Neuronal stem cell (in vitro differentiated cells): ENCODE measurements at places on chromosomes 5 and 9.

DNA sequence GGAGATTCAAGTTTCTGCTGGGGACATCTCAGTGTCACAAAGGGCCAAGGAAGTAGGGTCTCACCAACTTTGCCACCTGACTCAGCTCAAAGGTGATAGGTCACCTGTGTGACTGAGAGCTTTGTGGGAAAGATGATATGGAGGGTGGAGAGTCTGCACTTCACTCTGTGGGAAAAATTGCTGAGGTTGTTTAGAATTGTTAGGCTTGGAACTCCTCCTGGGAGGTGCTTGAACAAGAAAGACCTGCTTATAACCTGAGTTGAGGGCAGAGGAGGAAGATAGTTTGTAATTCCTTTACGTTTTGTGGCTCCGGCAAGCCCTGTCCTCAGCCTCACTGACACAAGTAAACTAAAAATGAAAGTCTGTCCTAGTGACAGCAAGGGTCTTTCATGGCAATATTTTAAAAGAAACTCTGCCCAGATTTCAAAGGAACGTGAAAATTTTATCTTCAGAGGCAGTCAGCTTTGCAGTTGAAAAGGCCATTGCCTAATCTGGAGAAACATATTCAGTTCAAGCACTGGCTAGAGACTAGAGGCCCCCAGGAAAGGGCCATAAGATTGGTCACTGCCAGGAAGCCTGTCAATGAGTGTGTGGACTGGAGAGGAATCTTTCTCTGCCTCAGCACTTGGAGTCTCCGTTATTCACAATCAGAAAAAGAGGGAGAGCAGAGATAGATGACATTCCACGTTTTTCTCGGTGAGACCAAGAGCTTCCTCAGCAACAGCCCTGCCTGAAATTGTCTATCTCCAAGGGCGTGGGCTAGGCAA, 23.2 kb downstream of the PCDHAC2 start:
- no peak overlapping the region for H3K27ac ChIP-seq
- H3K4me1 ChIP-seq: peaks cover 23% of the 10 kb centered on the region
- no peaks in the 10 kb centered on the region for H3K27me3 ChIP-seq
- no peaks in the 10 kb centered on the region for H3K36me3 ChIP-seq

DNA sequence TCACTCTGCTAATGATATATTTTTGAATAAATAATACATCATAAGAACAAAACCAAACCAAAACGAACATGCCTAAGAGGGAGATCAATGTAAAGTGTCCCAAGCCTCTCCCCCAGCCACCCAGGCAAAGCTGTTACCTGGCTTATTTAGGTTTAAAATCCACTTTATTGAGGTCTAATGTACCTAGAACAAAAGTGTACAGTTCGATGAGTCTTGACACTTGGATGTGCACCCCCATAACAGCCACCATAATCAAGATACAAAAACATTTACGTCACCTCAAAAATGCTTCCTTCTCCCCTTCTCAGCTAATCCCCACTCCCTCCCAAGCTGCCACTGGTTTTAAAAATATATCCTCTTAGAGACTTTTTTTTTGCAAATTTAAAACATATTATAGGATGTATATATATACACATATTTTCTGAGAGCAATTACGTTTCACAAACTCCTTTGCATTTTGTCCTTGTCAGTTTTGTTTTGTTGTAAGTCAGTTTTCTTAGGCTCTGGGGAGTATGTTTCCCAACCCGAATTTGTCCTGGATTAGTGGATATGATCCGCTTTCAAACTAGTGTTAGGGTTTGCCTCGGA, 8.3 kb upstream of the NKX2-5 start:
- peaks cover 19% of the 10 kb centered on the region for H3K4me1 ChIP-seq
- DNase-seq: no peak
- no peaks in the 10 kb centered on the region for H3K36me3 ChIP-seq
- no peak overlapping the region for H3K4me3 ChIP-seq

GRCh38 chr9:119722384-119722783, 353.1 kb upstream of the BRINP1 start:
- H3K4me3 ChIP-seq: no peak overlapping the region
- H3K4me1 ChIP-seq: no peaks in the 10 kb centered on the region
- H3K27me3 ChIP-seq: no peaks in the 10 kb centered on the region
- H3K36me3 ChIP-seq: no peaks in the 10 kb centered on the region
- no peak overlapping the region for H3K27ac ChIP-seq

GRCh38 chr9:2489838-2490314, 131.7 kb upstream of the VLDLR start:
- no peaks in the 10 kb centered on the region for H3K4me1 ChIP-seq
- H3K36me3 ChIP-seq: no peaks in the 10 kb centered on the region
- DNase-seq: no peak
- no peak overlapping the region for H3K4me3 ChIP-seq

DNA sequence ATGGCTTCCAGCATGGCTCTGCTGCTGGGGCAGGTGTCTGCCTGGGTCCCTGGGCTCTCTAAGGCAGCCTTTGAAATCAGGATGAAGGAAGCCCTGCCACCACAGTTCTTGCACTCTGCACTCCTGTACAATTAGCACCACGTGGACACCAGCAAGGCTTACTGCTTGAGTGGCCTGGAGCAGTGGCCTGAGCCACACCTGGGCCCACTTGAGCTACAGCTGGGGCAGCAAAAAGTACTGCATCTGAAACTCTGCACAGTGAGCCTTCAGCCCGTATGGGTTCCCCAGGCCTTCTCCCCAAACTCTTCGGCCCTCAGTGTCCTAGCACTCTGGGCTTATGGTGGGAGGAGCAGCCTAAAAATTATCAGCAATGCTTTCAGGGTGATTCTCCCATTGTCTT, 8.0 kb upstream of the INIP start:
- H3K4me3 ChIP-seq: no peak overlapping the region
- no peaks in the 10 kb centered on the region for H3K36me3 ChIP-seq
- H3K4me1 ChIP-seq: no peaks in the 10 kb centered on the region
- no peak for DNase-seq
- no peaks in the 10 kb centered on the region for H3K27me3 ChIP-seq
- no peak overlapping the region for H3K27ac ChIP-seq

GRCh38 chr5:178572617-178573016, 17.6 kb downstream of the COL23A1 start:
- no peaks in the 10 kb centered on the region for H3K27me3 ChIP-seq
- H3K4me3 ChIP-seq: no peak overlapping the region
- no peaks in the 10 kb centered on the region for H3K4me1 ChIP-seq
- H3K36me3 ChIP-seq: no peaks in the 10 kb centered on the region
- DNase-seq: no peak

DNA sequence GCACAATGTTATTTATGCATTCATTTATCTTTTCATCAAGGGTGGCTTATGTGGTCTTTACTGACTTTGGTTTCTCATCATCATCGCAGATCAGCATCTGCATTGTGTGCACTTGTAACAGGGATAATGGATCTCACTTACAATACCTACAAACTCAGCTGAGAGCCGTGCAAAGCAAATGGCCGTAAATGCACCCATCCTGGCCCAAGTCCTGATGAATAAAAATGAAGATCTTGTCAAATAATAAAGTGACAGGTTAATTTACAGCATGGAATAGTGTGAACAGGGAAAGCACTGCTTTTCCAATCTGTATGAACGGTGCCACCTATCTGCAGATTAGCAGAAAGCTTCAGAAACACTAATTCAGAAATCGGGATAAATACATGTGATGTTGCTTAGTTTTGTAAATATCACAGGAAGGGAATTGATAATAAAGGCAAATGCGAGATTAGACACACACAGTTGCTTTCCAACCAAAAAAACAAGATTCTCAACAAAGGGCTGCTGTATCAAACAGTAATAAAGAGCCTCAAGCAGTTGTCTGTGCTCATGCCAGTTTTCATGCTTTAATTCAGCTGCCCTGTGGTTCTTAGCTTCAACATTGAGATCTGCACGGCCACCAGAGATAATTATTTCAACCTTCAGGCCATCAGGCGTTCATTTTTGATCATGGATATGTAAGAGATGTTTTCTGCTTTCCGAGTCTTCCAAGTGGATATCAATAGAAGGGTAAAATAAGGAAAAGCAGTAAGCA, 153.4 kb upstream of the POU5F2 start:
- no peak overlapping the region for H3K27ac ChIP-seq
- H3K36me3 ChIP-seq: no peaks in the 10 kb centered on the region
- no peaks in the 10 kb centered on the region for H3K27me3 ChIP-seq
- no peak for DNase-seq
- peaks cover 9% of the 10 kb centered on the region for H3K4me1 ChIP-seq
- no peak overlapping the region for H3K4me3 ChIP-seq

- no peak for DNase-seq
- H3K4me3 ChIP-seq: no peak overlapping the region
- no peaks in the 10 kb centered on the region for H3K36me3 ChIP-seq
- H3K27ac ChIP-seq: no peak overlapping the region
- H3K27me3 ChIP-seq: no peaks in the 10 kb centered on the region
- H3K4me1 ChIP-seq: peaks cover 2% of the 10 kb centered on the region
These were observed 233.6 kb downstream of the GABRB2 start for GRCh38 chr5:161312882-161313281.

- no peak for DNase-seq
- no peak overlapping the region for H3K4me3 ChIP-seq
These were observed 41.9 kb downstream of the TGFBI start for GRCh38 chr5:136070486-136071285.

DNA sequence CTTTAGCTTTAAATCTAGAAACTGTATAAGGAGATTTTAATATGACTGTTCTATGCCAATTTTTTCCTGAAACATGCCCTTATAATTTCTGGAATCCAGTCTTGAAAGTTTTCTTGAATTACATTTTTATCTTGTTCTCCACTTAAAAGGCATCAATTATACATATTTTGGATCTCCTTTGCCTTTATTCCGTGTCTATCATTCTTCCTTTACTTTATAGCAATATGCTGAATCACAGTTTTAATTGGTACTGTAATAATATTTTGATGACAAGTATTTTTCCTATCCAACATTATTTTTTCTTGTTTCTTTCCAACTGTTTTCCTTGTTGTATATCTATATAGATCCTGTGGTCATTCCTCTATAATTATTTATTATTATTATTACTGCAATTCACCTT, 361.2 kb downstream of the PIK3R1 start:
- H3K4me1 ChIP-seq: no peaks in the 10 kb centered on the region
- H3K36me3 ChIP-seq: no peaks in the 10 kb centered on the region
- no peaks in the 10 kb centered on the region for H3K27me3 ChIP-seq
- H3K4me3 ChIP-seq: no peak overlapping the region
- H3K27ac ChIP-seq: no peak overlapping the region

GRCh38 chr9:114272739-114273431, 50.0 kb upstream of the ORM1 start:
- no peaks in the 10 kb centered on the region for H3K27me3 ChIP-seq
- H3K4me3 ChIP-seq: no peak overlapping the region
- H3K27ac ChIP-seq: no peak overlapping the region

DNA sequence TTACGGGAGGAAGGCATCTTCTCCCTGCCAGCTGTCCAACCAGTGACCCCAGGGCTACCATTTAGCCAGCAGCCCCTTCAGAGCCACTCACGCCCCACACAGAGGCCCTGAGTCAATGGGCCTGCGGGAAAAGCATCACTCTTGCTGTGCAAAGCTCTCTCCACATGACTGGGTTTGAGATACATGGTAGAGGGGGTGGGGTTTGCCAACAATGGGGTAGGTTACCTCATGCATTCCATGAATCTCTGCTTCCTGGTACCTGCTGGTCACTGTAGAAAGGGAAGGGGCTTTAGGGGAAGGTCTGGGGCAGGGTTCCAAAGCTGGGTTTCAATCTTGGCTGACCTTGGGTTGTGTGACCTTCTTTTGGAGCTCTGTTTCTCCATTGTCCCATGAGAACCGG, 22.9 kb upstream of the TTLL11 start:
- H3K4me1 ChIP-seq: peaks cover 25% of the 10 kb centered on the region
- H3K27ac ChIP-seq: peak overlapping the region; percentile 34
- H3K4me3 ChIP-seq: no peak overlapping the region
- no peaks in the 10 kb centered on the region for H3K27me3 ChIP-seq
- no peak for DNase-seq

GRCh38 chr9:28073270-28073669, 500.0 kb upstream of the C9orf72 start:
- H3K4me3 ChIP-seq: no peak overlapping the region
- no peaks in the 10 kb centered on the region for H3K27me3 ChIP-seq
- no peak overlapping the region for H3K27ac ChIP-seq
- peak; percentile 38 for DNase-seq
- no peaks in the 10 kb centered on the region for H3K36me3 ChIP-seq

DNA sequence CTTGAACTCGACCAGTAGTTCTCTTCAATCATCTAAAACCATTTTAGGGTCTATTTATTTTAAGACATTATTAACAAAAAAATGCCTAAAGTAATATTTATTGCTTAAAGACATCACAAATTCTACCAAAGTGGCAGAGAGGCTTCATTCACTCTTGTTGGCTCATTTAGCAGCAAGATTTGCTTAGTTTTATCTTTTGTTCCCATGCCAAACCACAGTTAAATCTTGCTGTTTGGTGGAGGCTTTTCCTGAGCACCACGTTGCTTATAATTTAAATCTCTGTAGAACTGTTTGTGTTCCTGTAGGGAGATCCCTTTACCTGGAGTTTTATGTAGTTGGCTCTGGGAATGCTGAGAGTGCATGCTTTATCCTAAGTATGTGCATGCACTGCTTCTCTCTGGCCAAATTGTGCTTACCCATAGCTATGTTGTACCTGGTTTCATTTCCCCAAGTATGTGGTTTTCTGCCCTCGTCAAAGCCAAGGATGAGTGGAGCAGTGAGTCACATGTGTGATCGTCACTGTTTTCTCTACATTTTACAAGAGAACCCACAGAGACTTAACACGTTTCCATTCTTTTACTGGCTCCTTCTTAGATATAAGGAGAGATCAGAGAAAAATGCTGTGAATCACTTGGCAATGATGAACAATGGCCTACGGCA, 42.1 kb upstream of the MAST4 start:
- DNase-seq: no peak
- no peak overlapping the region for H3K4me3 ChIP-seq
- H3K27ac ChIP-seq: no peak overlapping the region
- no peaks in the 10 kb centered on the region for H3K36me3 ChIP-seq

DNA sequence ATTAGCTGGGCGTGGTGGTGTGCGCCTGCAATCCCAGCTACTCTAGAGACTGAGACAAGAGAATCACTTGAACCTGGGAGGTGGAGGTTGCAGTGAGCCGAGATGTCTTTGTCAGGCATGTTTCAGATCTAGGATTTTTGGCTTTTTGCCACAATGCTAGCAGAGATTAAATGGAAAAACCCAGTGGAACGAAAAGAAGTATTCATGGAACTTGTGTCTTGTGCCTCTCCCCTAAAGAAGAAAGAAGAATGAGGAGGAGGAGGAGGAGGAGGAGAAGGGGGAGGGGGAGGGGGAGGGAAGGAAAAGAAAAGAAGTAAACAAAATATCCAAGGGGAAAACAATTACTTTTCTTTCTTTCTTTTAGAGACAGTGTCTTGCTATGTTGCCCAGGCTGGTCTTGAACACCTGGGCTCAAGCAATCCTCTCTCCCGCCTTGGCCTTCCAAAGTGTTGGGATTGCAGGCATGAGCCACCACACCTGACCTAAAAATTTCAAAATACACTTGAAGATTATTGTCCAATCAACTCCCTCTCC, 106.0 kb downstream of the ARRDC3 start:
- H3K27ac ChIP-seq: no peak overlapping the region
- no peak overlapping the region for H3K4me3 ChIP-seq
- H3K4me1 ChIP-seq: peaks cover 2% of the 10 kb centered on the region
- no peaks in the 10 kb centered on the region for H3K36me3 ChIP-seq

- H3K4me3 ChIP-seq: no peak overlapping the region
- DNase-seq: peak; percentile 9
- H3K27me3 ChIP-seq: no peaks in the 10 kb centered on the region
- no peak overlapping the region for H3K27ac ChIP-seq
- H3K4me1 ChIP-seq: no peaks in the 10 kb centered on the region
These were observed 145.7 kb upstream of the DAB2 start for GRCh38 chr5:39570403-39571027.

- H3K4me3 ChIP-seq: no peak overlapping the region
- no peaks in the 10 kb centered on the region for H3K27me3 ChIP-seq
- H3K4me1 ChIP-seq: no peaks in the 10 kb centered on the region
- H3K36me3 ChIP-seq: no peaks in the 10 kb centered on the region
- H3K27ac ChIP-seq: no peak overlapping the region
These were observed 61.8 kb upstream of the CEMIP2 start for GRCh38 chr9:71830153-71830552.
